ENCODE measurements at places on chromosomes 11 and 22. TPM values are rescaled to one million over a fixed set of nuclear protein-coding genes. Genes with fewer than 3 reads are reported as not detected.
A peak's percentile ranks its signal among the peaks of the same experiment; 100 is the strongest.

ANO9 gene
- total RNA-seq = 0.12 TPM

OR51I1 gene
- total RNA-seq = not detected

TESMIN gene
- total RNA-seq = 5.1 TPM

SCGB1A1 gene
- total RNA-seq = not detected

C11orf54 gene
- total RNA-seq = 29.6 TPM

IL17REL gene
- not detected for total RNA-seq

MAJIN gene
- total RNA-seq = 0.63 TPM

RPS6KB2 gene
- total RNA-seq = 23.6 TPM

RSF1 gene
- 18.4 TPM for total RNA-seq

CCDC188 gene
- not detected for total RNA-seq

SCUBE1 gene
- 5.3 TPM for total RNA-seq

TP53I11 gene
- total RNA-seq = 0.20 TPM

LRRC10B gene
- not detected for total RNA-seq

- no peak for DNase-seq
These were observed 141.5 kb downstream of the CACNA1I start for GRCh38 chr22:39712081-39712480.

DNA sequence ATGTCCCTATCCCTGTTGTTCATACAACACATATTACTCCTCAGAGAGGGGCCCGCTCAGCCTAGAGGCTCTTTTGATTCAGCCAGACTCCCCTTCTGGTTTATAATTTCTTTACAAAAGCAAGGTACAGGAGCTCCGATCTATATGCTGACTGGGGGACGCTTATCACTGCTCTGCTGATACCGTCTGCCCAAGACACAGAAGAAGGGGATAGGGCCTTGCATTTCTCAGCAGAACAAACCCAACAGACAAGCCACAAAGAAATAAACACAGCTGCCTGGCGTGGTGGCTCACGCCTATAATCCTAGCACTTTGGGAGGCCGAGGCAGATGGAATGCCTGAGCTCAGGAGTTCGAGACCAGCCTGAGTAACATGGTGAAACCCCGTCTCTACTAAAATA, 109.9 kb upstream of the AKIP1 start:
- no peak for DNase-seq

- no peak for DNase-seq
These were observed 48.3 kb downstream of the RPS6KA4 start for GRCh38 chr11:64407221-64407620.

- DNase-seq = no peak
These were observed 12.7 kb downstream of the BAIAP2L2 start for GRCh38 chr22:38097557-38098409.

- no peak for DNase-seq
These were observed 345.0 kb downstream of the TBC1D22A start for GRCh38 chr22:47107431-47107830.

DNA sequence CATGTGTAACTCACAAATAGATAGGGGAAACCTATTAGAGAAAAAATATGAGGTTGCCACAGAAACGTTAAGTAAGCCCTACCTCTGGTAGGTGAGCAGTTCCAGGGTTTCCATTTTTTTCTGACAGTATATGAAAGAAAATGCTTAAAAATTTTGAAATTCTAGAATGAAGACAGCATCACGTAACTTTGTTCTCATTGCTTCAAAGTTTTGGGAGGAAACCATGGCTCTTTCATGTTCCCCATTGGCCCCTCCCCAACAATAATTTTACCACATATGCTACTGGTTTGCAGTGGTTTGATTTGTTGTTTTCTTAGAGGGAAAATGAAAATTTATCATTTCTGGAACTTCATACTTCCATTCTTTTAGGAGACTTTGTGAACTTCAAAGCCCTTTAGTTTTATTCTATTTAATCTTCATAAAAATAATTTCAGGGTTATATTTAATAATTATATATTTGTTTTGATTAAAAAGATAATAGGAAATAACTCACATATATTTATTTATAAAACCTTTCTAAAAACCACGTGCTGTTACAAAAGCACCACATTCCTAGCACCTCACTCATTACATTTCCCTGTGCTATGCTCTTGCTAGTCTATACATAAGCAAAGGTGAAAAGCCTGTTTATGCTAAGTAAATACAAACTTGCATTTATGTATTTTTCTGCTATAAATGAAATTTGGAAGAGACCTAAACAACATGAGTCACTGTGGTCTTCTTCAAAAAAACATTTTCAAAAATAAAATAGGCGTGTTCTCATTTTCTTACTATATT, 113.4 kb downstream of the CASP12 start:
- no peak for DNase-seq

DNA sequence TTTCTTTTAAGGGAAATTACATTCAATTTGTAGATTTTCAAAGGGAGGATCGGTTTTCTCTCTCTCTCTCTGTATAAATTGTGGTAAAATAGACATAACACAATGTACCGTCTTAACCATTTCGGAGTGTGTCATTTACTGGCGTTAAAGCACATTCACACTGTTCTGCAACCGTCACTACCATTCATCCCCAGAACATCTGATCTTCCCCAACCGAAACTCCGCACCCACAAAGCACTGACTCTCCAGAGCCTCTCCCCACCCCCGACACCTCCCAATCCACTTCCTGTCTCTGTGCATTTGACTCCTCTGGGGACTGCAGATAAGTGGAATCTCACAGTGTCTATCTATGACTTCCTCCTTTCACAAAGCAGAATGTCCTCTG, 15.9 kb upstream of the GRAMD4 start:
- DNase-seq = no peak

DNA sequence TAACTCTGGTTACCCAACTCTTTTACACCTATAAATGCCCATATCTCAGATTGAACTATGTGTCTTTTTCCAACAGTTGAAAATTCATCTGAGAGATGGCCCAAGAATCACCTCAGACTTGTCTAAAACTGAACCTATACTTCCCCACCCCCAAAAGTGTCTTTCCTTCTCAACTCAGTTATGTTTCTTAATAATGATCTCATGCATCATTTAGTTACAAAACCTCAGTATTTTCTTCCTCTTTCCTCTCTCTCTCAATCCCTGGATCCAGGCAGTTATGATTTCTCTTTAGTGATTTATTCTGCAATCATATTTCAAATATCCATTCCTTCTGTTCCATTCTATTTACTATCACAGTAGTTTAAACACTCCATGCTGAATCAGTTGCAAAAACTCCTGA, 32.3 kb upstream of the ADSL start:
- DNase-seq = no peak

GRCh38 chr22:45946805-45947600, 30.0 kb downstream of the WNT7B start:
- no peak for DNase-seq

- no peak for DNase-seq
These were observed 25.1 kb upstream of the SCGB1A1 start for GRCh38 chr11:62393735-62394134.

DNA sequence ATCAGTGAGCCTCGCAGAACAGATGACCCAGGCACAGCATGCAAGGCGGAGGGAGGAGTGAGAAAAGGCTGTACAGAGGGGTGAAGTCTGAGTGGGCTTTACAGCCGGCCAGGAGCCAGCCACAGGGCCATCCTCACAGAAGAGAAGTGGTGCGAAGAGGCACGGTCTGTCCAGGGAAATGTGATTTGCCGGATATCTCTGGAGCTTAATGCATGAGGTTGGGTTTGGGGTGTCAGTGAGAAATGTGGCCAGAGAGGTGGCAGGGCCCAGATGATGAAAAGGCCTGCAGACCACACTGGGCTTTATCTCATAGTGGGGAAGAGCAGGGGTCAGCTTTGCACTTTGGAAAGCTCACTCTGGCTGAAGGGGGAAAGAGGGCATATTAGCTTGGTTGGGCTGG, 255.2 kb downstream of the BUD13 start:
- no peak for DNase-seq

GRCh38 chr11:35714882-35715627, 52.5 kb downstream of the TRIM44 start:
- no peak for DNase-seq

GRCh38 chr11:19441752-19442553, 201.2 kb upstream of the E2F8 start:
- DNase-seq = peak; percentile 49

DNA sequence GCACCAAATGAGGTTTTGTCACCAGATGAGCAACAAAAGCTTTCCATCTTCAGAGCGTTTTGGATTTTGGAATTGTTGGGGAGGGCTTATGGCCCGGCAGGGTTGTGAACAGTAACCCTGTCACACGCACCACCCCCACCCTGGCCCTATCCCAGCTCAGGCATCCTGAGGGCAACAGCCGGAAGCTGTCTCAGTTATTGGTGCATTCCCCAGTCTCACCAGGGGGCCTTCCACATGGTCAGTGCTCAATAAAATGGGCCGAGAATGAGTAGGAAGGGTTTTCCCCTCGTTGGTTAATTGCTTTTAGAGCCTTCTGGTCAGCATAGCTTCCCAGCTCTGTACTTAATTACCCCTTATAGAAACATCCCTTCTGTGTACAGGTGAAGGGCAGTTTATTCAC, 46.0 kb downstream of the LRP5 start:
- no peak for DNase-seq

DNA sequence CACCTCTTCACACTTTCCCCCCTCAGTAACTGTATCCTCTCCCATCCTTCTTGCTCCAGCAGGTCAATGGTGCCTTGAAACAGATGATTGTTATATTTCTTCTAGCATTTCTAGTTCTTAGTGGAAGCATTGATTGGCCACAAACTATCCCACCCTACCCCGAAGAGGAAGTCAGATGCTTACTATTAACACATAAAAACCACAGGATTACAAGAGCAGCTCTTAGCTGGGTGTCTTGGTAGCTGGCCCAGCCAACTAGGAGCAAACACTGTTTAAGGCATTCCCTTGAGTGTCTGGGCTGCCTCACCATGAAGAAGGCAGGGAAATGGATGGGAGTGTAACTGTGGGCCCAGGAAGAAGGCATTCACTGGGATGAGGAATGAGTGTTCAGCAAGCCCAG, 176.6 kb downstream of the GRIK4 start:
- no peak for DNase-seq

DNA sequence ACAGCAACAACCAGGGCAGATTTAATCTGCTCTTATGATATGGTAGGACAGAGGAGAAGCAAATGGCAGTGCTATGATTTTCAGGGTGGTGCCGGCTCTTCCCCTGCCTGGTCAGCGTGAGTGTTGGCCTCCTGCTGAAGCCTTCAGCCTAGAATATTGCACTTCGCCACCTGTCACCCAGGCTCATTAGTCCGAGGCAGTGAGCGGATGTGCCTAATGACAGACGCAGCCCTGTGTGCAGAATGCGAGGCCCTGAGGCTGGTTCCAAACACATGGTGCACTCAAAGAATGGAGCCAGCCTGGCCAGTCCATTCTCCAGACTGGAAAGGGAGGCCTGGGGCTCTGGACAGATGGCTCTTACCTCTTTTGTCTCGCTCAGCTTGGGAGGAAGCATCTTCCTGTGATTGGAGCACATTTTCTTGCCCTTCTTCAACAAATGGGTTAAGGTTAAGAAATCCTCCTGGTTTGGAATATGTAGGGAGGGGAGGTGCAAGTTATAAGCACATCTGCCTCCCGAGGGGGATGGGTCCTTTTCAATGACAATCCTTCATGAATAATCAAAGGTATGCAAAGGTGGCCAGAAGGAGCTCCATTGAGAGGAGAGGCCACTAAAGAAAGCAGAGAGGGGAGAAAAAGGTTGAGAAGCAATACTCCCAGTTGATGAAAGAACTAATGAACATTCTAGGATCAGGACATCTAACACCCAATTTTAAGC, 39.7 kb upstream of the GALNT18 start:
- no peak for DNase-seq

- no peak for DNase-seq
These were observed 1.0 kb upstream of the RELA start for GRCh38 chr11:65663639-65664200.

DNA sequence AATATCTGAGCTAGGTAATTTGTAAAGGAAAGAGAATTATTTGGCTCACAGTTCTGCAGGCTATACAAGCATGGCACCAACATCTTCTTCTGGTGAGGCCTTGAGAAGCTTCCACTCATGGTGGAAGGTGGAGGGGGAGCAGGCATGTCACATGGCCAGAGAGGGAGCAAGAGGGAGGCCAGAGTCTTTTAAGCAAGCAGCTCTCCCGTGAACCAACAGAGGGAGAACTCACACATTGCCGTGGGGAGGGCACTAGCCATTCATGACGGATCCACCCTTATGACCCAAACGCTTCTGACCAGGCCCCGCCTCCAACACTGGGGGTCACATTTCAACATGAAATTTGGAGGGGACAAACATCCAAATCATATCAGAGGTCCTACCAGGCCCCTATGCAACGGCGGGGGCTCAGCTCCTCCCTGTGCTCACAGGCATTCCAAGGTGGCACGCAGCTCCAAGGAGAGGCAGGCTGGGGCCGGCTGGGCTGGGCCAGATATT, 4.6 kb downstream of the C11orf96 start:
- peak; percentile 8 for DNase-seq

GRCh38 chr11:62726915-62727164, 417 bp downstream of the HNRNPUL2 start:
- DNase-seq = no peak

- DNase-seq = no peak
These were observed 37.2 kb downstream of the RPS6KA4 start for GRCh38 chr11:64396079-64396591.

GRCh38 chr11:81700076-81700475, 1033.6 kb downstream of the FAM181B start:
- DNase-seq = no peak

DNA sequence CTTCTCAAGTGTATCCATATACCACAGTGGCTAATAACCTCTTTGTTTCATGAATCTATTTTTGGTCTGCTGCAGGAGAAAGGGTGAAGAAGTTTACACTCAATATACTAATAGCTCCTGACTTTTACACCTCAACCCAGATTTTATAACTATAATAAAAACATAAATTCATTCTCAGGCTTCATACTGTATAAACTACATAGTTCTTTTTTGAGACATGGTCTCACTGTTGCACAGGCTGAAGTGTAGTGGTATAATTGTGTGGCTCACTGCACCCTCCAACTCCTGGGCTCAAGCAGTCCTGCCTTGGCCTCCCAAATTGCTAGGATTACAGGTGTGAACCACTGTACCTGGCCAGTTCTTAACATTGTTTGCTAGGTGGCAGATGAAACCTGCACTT, 17.8 kb upstream of the CCDC179 start:
- no peak for DNase-seq

DNA sequence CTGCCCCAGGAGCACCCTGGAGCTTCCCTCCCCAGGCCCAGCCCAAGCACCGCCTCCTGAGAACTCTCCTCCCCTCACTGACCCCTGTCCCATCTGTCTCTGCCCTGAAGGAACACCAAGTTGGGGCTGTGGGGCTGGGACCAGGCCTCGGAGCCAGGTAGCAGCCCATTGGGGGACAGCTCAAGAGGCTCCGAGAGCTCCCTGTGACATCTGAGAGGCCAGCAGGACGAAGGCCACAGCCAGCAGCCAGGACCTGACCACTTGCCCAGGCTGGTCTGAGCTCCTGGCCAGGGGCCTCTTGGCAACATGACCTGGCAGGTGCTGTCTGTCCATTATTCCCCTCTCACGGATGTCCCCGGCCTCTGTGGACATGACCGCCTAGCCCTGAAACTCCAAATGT, 33.7 kb downstream of the IGF2 start:
- DNase-seq = no peak

DNA sequence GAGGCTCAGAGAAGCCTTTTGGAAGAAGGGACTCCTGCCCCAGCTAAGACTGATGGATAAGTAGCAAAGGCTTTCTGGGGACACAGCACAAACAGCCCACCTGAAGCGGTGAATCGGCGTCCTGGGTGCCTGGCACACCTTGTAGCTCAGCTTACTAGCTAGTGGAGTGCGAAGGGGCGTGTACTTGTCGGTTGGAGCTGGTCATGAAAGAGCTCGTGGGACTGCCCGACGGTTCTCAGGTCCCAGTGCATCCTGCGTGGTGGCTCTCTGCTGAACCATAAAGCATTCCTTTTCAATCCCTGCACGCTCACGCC, 690 bp upstream of the UVRAG start:
- no peak for DNase-seq

- DNase-seq = no peak
These were observed 591.2 kb downstream of the INSC start for GRCh38 chr11:15705891-15706290.
